Purkinje cell (primary cell): ENCODE measurements at places on chromosomes 5 and 9. TPM values are rescaled to one million over a fixed set of nuclear protein-coding genes. Genes with fewer than 3 reads are reported as not detected.

Gene PKD2L2
- polyA plus RNA-seq: 1.3 TPM in 1 of 2 replicates, not detected in the other

Gene IL7R
- polyA plus RNA-seq: not detected in 2 replicates

Gene PCDHGA9
- polyA plus RNA-seq: 1.1 and 1.9 TPM in 2 replicates

Gene DOLK
- polyA plus RNA-seq: 16.7 and 20.3 TPM in 2 replicates

Gene AGXT2
- polyA plus RNA-seq: not detected in 2 replicates

Gene MRPL50
- 46.8 and 74.9 TPM in 2 replicates for polyA plus RNA-seq

Gene F12
- 1.3 and 2.0 TPM in 2 replicates for polyA plus RNA-seq

Gene ELOVL7
- 9.0 and 9.3 TPM in 2 replicates for polyA plus RNA-seq

Gene CBY3
- polyA plus RNA-seq: not detected in 2 replicates

Gene FAT2
- polyA plus RNA-seq: 0.52 and 0.83 TPM in 2 replicates

Gene DBH
- not detected in 2 replicates for polyA plus RNA-seq

Gene RLN2
- polyA plus RNA-seq: 1.8 TPM in 1 of 2 replicates, not detected in the other

Gene CMYA5
- polyA plus RNA-seq: 3.4 and 4.0 TPM in 2 replicates

Gene MLANA
- 0.93 TPM in 1 of 2 replicates, not detected in the other for polyA plus RNA-seq

Gene SLC6A3
- not detected in 2 replicates for polyA plus RNA-seq

Gene REEP2
- polyA plus RNA-seq: 42.0 and 65.2 TPM in 2 replicates

Gene LURAP1L
- polyA plus RNA-seq: 3.2 and 3.6 TPM in 2 replicates

Gene PCDHB15
- polyA plus RNA-seq: 28.7 and 30.0 TPM in 2 replicates

Gene SMIM23
- not detected in 2 replicates for polyA plus RNA-seq

Gene PROB1
- not detected in 2 replicates for polyA plus RNA-seq

Gene SLC44A1
- polyA plus RNA-seq: 6.8 and 9.7 TPM in 2 replicates

Gene FABP6
- polyA plus RNA-seq: 67.3 and 94.0 TPM in 2 replicates

Gene ST6GALNAC6
- 2.7 and 6.1 TPM in 2 replicates for polyA plus RNA-seq

Gene CD180
- not detected in 2 replicates for polyA plus RNA-seq

Gene HTR1A
- polyA plus RNA-seq: not detected in 2 replicates

Gene TMC1
- 0.87 TPM in 1 of 2 replicates, not detected in the other for polyA plus RNA-seq

Gene ZNF618
- polyA plus RNA-seq: 1.2 TPM in 2 replicates
